HuH-7 (cell line): ENCODE measurements at places on chromosomes 11 and 22.

GRCh38 chr11:79546351-79546750 lies 105.5 kb upstream of the TENM4 start:
- DNase-seq = no peak

- DNase-seq = no peak
These were observed 1045.3 kb downstream of the BRD1 start for GRCh38 chr22:48782326-48782725.

GRCh38 chr11:44519989-44520737 lies 45.3 kb upstream of the CD82 start:
- DNase-seq = no peak

DNA sequence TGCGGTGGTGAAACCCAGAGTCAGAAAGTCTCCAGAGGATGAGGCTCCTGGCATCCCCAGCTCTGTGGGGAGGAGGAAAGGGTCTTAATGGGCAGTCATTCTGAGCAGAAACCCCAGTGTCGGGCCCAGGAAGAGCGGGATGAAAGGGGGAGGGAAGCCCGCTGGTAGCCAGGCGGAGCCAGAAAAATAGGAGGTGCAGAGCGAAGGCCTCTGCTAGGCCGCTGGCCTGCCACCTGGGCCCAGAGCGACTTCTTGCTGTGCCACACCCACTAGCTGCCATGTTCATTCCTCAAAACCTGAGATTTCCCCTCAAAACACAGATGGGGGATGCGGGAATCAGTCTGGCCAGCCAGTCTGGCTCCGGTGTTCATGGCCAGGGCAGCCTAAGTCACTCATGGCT lies 650 bp upstream of the POU2AF3 start:
- no peak for DNase-seq

- no peak for DNase-seq
These were observed 10.2 kb downstream of the TMEM41B start for GRCh38 chr11:9304178-9304577.

- DNase-seq = no peak
These were observed 240.9 kb downstream of the NTM start for GRCh38 chr11:131611322-131611721.

GRCh38 chr11:127678631-127679030 lies 678.1 kb upstream of the KIRREL3 start:
- DNase-seq = no peak

DNA sequence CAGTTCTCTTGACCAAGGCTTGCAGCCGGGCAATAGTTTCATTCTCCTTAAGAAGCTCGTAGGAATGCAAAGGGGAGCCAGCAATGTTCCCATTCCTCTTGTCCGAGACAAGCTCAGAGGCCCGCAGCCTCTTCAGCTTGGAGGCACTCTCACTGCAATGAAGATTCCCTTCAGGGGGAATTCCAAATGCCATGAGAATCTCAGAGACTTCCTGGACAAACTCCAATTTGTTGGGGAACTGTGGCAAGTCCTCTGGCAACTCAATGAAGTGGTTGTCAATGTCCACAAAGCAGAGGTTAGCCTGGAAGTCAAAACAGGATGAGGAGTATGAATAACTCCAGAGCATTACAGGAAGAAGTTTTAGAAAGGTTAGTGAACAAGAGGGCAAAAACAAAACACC lies 84.4 kb downstream of the DENND5A start:
- no peak for DNase-seq

GRCh38 chr11:14386895-14387480 lies 28.0 kb upstream of the RRAS2 start:
- DNase-seq = no peak

- no peak for DNase-seq
These were observed 19.8 kb downstream of the MIAT start for GRCh38 chr22:26677217-26677616.

DNA sequence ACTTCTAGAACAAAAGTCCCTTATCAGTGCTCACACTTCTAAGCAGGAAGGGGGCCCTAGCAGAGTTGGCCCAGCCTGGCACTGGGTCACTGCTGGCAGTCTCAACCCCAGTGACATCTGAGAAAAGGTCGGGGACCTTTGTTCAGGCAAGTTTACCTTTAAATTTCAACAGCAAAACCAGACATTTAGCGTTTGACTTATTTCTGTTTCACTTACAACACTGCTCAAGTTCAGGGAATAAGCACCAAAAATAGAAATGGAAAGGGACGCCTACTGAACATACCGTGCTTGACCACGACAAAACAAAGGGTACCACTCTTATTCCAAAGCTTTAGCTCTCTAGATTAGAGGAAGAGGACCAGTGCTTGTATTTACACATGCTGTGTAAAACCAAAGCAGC lies 26.2 kb downstream of the PITPNB start:
- no peak for DNase-seq

DNA sequence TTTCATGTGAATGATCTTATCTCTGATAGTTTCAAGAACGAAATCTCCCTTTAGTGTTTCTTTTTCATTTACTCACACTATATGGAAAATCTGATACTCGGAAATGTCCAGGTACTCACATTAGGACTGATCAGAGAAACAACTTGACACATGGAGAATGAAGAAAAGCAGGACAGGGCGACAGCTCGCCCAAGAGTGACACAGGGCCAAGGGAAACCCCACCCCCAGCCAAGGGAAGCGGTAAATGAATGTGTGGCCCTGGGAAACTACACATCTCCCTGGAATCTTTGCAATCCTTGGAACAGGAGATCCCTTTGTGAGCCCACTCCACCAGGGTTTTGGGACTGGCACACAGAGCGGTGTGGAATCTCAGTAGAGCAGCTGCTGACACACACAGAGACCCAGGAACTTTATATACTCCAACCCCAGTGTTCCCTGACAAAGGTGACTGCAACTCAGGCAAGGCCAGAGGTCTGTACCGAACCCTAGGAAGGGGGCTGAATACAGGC lies 303.7 kb upstream of the ARHGAP42 start:
- no peak for DNase-seq

DNA sequence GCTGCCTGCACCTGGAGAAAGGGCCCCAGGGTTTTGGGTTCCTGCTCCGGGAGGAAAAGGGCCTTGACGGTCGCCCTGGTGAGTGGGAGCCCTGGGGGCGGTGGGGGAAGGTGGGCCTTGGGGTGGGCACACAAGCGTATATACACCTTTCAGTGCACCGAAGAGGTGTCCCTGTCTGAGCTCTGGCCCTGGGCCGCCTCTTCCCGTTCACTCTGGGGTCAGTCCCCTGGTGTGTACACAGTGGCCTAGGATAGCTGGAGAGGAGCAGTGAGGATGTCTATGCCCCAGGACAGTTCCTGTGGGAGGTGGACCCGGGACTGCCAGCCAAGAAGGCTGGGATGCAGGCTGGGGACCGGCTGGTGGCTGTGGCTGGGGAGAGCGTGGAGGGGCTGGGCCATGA lies 2.8 kb downstream of the NHERF4 start:
- DNase-seq = no peak
